ENCODE measurements at places on chromosomes 11 and 22.

DNA sequence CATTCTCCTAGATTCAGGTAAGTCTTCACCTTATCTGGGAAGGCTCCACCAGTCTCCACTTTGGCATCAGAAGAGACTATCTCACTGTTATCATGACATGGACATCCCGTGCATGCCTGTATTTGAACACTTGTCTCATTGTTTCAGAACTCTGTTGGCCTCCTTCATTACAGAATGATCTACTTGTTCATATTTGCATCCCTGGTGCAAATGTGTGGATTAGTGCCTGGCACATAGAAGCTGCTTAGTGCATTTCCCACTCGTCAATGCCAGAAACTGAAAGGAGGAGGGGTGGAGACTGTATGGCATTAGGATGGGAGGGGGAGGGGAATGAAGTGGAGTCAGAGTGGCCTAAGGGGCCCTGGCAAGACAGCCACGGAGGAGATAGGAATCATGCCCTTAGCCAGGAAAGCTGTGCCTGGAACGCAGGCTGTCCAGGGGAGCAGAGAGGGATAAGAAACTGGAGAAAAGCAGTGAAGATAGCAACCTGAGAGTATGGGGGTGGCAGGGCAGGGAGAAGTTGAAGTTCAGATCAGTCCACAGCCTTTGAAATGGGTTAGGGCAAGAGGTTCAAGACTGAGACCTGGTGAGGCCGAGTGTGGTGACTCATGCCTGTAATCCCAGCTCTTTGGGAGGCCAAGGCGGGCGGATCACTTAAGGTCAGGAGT, 53.8 kb upstream of the CAPRIN1 start:
- no peak for DNase-seq

DNA sequence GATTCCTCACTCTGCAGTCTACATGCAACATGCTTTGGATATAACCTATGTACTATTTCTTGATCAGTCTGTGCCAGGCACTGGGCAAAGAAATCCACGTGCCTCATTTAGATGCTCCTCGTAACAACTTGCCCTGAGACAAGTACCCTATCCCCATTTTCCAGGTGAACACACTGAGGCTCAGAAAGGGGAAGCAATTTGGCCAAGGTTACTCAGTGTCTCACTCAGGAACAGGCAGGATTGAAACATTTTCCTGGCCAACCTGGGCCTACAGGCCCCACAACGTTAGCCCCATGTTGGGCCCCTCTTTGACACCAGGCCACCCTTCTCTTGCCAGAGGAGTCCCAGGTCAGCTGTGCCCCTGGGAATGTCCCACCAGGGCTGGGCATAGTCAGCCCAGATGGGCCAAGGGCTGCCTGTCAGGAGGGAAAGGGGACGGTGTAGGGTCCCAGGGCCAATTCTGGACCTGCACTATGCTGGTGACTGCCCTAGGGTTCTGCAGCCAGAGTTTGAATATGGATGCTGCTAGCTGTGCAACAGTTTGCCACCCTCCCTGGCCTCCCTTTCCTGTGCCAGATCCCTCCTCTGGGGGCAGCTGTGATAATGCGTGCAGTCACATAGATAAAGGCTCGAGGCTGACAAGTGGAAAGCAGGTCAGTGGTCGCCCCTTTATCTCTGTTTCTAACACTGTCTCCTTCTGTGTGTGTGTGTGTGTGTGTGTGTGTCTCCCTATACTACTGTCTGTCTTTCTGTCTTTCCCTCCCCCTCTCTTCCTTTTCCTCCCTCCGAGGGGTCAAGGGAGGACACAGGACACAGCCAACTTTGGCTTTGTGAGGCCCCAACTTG, 10.4 kb upstream of the EMID1 start:
- no peak for DNase-seq

- peak; percentile 58 for DNase-seq
Observed at GRCh38 chr11:125956391-125957134, 10.7 kb downstream of the VSIG10L2 start.

DNA sequence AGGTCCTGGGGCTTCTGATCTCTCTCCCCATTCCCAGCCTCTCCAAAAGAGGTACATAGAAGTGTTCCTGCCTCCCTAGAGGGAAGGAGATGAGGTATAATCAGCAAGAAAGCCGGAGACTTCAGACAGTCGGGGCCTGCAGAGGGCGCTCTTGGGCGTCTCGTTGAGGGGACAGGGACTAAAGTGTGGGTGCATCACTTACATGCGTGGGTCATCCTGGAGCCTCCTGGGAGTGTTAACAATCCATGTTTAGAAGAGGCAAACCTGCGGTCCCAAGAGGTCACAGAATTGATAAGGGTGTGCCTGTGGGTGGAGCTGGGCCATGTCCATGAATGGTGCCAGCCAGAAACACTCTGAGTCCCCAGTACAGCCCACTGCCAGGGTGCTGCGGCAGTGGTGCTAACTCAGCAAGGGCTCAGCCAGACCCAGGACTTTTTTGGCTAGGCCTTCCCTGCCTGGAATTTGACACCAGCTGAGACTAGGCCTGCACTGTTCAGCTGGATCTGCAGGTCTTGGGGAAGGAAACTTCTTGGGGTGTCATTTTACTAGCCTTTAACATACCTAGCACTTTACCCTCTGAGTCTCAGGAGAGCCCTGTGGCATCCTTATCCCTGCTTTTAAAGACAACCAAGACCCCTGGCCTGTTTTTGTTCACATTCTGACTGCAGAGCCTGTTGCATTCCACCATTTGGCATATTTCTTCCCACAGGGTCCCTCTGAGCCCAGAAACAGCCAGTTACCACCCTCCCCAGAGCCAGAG, 5.5 kb downstream of the YDJC start:
- peak; percentile 41 for DNase-seq

DNA sequence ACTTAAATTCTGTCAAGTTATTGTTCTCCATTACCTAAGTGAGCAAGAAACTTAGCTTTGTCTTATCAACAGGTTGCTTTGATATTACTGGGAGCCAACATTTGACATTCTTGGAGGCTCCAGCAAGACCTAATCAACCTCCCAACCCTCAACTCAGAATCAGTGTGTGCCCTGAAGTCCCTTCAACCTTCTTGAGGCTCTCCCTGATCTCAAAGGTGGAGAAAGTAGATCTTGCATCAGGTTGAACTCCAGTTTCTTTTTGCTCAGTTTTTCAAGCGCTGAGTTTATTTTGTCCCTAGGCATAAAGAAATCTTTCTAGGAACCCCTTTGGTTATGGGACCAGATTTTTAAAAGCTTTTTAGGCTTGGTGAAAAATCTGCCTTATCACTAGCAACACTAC, 1.4 kb downstream of the FAM111A start:
- DNase-seq = no peak

DNA sequence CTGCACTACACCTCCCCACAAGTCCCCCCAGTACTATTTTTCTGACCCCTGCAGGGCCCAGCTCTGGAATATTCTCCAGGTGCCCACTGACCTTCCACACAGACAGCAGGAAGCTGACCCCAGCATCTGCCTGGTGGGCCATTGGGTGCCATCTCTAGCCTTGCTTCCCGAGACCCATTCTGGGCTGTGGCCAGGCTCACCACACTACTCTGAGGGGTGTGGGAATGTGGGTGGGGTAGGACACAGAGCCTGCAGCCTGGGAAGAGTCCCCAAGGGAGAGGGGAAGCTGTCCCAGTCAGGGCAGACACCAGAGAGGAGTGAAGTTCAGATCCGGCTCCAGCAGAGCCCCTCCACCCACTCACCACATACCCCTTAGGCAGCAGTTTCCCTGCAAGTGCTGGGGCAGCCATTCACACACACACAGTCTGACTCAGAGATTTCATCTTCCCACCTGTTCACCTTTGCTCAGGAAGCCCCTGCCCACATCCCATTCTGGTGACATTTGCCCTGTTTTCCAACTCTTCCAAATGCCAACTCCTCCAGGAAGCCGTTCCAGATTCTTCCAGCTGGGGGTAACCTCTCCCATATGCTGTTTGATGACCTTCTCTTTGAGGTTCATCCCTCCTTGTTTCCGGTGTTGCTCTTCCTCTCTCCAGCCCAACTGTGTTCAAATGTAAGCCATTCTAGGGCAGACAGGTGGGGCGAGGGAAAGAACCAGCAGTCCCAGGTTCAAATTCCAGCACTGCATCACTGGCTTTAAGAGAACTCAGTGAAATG, 1.9 kb downstream of the SLCO2B1 start:
- no peak for DNase-seq

DNA sequence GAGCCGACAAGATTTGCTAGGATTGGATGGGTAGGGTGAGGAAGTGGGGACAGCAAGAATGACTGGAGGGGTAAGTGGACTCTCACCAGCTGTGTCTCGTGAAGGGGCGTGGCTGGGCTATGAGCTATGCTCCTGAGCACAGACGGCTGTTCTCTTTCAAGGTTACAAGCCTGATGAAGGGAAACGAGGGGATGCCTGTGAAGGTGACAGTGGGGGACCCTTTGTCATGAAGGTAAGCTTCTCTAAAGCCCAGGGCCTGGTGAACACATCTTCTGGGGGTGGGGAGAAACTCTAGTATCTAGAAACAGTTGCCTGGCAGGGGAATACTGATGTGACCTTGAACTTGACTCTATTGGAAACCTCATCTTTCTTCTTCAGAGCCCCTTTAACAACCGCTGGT, 19.9 kb downstream of the F2 start:
- no peak for DNase-seq

GRCh38 chr11:94455861-94456260, 37.8 kb downstream of the MRE11 start:
- DNase-seq = no peak

DNA sequence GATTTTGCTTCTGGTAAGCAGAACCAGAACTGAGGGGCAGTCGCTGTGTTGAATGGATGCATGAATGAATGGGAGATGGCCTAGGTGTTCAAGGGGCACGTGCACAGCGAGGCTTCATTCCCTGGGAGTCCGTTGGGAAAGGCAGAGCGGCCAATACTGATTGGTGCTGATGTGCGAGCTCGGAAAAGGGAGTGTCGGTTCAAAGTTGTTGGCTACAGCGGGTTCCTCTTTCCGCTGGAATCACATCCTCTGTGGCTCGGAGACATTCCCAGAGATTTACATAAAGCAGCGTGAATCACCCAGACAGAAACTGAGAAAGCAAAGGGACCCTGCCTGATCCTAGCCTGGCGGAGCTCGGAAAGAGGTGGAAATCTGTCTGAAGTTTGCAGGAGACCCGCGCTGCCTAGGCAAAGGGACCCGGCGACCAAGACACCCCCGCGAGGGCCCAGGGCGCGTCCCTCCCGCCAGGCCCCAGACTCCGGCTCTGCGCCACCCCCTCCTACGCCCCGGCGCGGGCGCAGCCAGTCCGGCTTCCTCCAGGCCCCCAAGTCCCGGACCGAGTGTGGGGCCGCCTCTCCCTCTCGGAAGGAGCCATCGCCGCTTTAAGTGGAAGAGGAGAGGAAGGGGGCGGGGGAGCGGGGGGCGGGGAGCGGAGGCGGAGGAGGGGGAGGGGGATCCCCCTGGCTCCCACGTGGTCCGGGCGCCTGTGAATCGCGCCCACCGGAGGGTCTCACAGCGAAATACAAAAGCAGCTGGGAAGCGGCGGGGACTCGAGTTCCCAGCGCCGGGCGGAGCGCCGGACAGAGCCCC, at the start of gene FJX1:
Gene FJX1 (plus strand): TSS at position 774 of the 810 bp plus-strand sequence. CDS start 177 bp downstream, outside the sequence.
- peak; percentile 57 for DNase-seq

DNA sequence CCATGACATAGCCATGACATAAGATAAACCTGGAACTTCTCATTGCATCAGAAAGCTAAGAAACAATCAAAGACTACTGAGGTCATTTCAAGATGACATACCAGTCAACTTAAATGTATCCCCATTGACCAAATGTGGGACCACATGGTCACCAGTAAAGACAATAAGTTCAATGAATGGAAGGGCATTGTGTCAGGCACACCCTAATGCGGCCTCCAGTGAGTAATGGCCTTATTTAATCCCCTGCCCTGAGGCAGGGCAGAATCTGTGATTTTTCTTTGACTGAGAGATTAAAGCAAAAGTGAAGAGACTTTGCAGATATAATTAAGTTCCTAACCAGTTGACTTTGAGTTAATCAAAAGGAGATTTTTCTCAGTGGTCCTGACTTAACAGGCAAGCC, 17.3 kb upstream of the SYT8 start:
- DNase-seq = no peak

DNA sequence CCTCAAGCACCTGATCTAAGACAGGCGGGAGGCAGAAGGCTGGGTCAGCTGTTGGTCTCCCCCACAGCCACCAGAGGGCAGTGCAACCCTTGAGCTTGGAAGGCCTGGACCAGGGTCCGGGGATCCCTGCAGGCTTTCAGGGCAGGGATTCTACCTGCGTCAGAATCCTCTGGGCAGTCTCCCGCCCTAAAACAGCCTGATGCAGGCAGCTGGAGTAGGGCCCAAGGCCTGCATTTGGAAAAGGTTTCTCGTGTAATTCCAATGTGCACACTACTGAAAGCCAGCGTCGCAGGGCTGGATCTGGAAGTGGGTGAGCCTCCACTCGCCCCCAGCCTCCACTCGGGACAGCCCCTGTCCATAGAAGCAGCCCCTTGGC, 31.8 kb downstream of the BID start:
- peak; percentile 61 for DNase-seq

GRCh38 chr22:37273126-37273845, 9.0 kb upstream of the CYTH4 start:
- no peak for DNase-seq

GRCh38 chr11:70230840-70231710, 28.0 kb downstream of the FADD start:
- no peak for DNase-seq

GRCh38 chr11:104451197-104451893, 287.4 kb upstream of the PDGFD start:
- peak; percentile 19 for DNase-seq

GRCh38 chr11:119759324-119759723, 30.3 kb upstream of the NECTIN1 start:
- no peak for DNase-seq

DNA sequence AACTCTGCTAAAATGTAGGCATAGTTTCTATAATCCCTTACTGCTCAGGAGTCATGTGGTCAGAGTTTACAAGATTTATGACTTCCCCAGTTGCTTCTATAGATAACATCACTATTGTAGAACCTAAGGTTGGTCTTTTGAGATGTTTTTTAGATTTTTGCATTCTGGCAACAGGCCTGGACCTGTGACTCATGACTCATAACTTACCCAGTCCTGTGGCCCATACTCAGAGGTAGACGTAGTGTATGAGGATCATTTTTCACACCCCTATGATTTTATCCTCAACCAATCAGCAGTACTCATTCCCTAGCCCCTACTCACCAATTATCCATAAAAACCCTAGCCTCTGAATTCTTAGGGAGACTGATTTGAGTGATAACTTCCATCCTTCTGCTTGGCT, 384.4 kb upstream of the DDI1 start:
- no peak for DNase-seq

- DNase-seq = no peak
Observed at GRCh38 chr22:49734390-49734789, 93.3 kb downstream of the BRD1 start.

- DNase-seq = peak; percentile 57
Observed at GRCh38 chr11:46315033-46315738, 32.1 kb upstream of the DGKZ start.

- DNase-seq = no peak
Observed at GRCh38 chr11:104095791-104096190, 59.4 kb downstream of the DDI1 start.

DNA sequence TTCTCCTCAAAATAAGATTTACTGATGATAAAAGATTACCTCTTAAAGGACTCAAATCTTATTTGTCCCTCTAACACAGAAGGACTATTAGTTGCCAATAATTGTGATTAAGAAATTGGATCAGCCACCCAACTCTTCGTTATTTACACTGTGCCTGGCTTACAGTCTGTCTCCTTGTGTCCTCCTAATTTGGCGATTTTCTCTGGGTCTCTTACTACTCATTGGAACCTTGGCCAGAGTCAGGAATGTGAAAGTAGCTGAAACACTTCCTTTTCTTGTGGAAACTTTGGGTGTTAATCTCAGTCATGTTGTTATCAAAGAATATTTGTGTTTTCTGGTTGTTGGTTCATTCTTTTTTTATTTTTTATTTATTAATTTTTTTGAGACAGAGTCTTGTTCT, 83.2 kb downstream of the TEAD1 start:
- DNase-seq = no peak
